ENCODE measurements at places on chromosomes 5 and 9.

DNA sequence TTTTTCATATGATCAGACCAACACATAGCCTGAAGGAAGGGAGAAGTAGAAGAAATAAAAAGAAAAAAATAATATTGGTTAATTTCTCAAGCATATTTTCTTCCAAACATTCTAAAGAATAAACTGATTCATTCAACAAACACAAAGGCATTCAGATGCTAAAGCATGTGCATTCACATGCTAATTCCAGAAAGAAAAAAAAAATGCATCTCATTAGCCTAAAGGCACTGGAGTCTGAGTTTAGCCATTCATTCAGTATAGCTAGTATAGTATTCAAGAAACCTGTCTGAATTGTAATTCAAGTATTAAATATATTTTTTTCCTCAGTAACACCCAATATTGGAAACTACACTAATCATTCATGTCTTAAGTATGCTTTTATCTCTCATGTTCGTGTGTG is 61.0 kb upstream of the FER start:
- DNase-seq = no peak

- DNase-seq = no peak
Observed at GRCh38 chr9:105341434-105342146, 97.1 kb downstream of the SLC44A1 start.

DNA sequence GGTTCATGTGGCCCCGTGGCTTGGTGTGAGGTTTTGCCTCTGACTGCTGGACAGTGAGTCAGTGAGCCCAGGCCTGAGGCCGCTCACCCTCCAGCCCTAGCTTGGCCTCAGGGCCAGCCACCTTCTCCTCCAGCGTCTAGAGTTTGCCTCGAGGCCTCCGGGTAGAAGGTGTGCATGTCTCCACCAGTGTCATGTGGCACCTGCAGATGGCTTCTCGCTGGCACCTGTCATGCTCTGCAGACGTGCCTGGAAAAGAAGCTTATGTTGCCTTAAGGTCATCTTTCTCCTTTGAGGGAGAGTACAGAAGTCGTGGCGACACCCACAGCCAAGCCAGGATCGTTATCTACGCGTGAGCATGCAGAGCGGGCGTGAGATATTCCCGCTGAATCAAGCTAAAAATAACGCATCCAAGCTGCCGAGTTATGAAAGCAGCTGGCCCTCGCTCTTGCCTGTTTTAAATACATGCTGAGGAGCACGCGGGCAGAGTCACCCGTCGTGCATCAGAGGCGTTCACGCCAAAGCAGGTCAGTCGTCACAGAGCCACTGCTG is 79.7 kb upstream of the FCN2 start:
- DNase-seq = no peak

DNA sequence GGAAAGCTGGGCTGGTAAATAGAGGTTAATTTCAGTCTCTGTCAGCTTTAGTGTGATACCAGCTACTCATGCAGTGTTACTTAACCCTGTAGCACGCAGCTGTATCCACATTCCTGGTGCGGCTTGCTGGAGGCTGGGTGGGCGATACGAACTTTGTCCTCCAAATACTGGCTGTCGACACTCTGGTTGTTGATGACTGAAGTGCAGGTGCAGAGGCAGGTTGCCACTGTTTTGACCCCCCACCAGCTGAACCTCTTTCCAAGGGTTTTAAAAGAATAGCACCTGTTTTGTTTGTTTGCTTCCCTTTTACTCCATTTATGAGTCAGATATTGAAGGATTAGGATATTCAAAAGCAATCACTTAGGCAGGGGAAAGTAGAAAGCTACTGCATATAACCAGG is 4.4 kb upstream of the RABGAP1 start:
- DNase-seq = no peak
